T-helper 2 cell treated with Interferon-gamma antibody and Interleukin-4, amounts not matched to agents 100 ng/mL and 5 ng/mL, for 36 hours (primary cell): ENCODE measurements at places on chromosomes 5 and 9. TPM values are rescaled to one million over a fixed set of nuclear protein-coding genes. Genes with fewer than 3 reads are reported as not detected.

Gene PRDM9
- total RNA-seq, result not detected in 2 replicates

Gene ENHO
- not detected in 2 replicates for total RNA-seq

Gene FGD3
- total RNA-seq, result 106 and 109 TPM in 2 replicates

Gene GFI1B
- total RNA-seq, result not detected in 2 replicates

Gene FCN1
- total RNA-seq, result not detected in 2 replicates

Gene SLC25A2
- total RNA-seq, result 0.25 and 0.59 TPM in 2 replicates

Gene PCDHA9
- not detected in 2 replicates for total RNA-seq

Gene FAM169A
- total RNA-seq, result 1.8 and 2.0 TPM in 2 replicates

Gene CNTNAP3
- total RNA-seq, result not detected in 2 replicates

Gene ORM2
- not detected in 2 replicates for total RNA-seq

Gene SOHLH1
- total RNA-seq, result not detected in 2 replicates

Gene RASEF
- total RNA-seq, result not detected in 2 replicates

Gene TYRP1
- total RNA-seq, result not detected in 2 replicates

Gene RNF224
- 0.14 TPM in 1 of 2 replicates, not detected in the other for total RNA-seq

Gene SERF1A
- 3.0 and 5.0 TPM in 2 replicates for total RNA-seq

Gene PTGDS
- 6.5 and 6.7 TPM in 2 replicates for total RNA-seq

Gene PCA3
- not detected in 2 replicates for total RNA-seq

Gene MTMR12
- 24.7 and 28.8 TPM in 2 replicates for total RNA-seq

Gene KIF3A
- 18.6 and 19.8 TPM in 2 replicates for total RNA-seq

Gene TMEM171
- not detected in 2 replicates for total RNA-seq

Gene LCN9
- total RNA-seq, result not detected in 2 replicates
